ENCODE measurements at places on chromosomes 5 and 9. TPM values are rescaled to one million over a fixed set of nuclear protein-coding genes. Genes with fewer than 3 reads are reported as not detected.

Gene ACTBL2
- total RNA-seq, result not detected

Gene STPG3
- total RNA-seq, result 0.66 TPM

Gene NKD2
- total RNA-seq, result 4.6 TPM

Gene SNCB
- 0.33 TPM for total RNA-seq

Gene IFNE
- total RNA-seq, result 11.2 TPM

Gene STX17
- total RNA-seq, result 21.8 TPM

Gene KIAA1958
- total RNA-seq, result 1.5 TPM

Gene ZNF454
- 2.5 TPM for total RNA-seq

Gene EQTN
- total RNA-seq, result not detected

Gene PRSS3
- total RNA-seq, result 11.1 TPM

Data from smooth muscle cell of trachea (primary cell).